ENCODE measurements at places on chromosomes 2 and 18.
A peak's percentile ranks its signal among the peaks of the same experiment; 100 is the strongest.

GRCh38 chr2:47595687-47596086, 187.3 kb upstream of the MSH6 start:
- DNase-seq: no peak

DNA sequence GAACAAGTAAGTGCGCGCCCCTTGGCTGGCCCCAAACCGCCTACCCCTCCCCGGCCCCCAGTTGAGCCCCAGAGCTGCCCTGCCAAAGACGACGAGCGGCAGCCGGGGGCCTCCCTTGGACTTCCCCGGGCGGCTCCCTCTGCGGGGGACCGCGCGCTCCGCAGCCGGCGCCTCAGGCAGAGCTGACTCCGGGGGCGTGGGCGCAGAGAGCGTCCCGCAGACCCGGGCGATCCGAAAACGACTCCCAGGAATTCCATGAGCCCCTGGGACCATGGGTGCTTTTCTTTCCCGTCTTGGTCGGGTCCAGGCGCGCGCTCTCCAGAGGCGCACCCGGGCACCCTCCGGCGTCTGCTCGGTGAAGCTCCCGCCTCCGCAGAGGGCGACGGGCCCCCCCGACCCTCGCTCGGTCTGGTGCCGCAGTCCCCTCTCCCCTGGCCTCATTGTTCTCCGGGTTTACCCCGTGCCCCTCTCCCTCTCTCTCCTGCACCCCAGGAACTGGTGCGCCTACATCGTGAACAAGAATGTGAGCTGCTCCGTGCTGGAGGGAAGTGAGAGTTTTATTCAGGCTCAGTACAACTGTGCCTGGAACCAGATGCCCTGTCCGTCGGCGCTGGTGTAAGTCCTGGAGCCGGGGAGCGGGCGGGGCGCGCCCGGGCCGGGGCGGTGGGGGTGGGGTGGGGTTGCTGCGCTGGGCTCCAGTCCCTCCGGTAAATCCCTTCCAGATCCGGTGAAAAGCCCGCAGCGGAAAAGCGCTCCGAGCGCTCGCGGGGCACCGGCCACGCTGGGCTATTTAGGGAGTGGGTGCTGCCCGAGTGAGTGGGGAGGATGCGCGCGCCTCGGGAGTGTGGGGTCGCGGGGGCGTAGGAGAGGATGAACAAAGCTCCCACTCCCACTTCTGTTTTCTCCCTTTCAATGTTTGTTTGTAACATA, 776 bp downstream of the EMILIN2 start:
- peak; percentile 45 for DNase-seq

DNA sequence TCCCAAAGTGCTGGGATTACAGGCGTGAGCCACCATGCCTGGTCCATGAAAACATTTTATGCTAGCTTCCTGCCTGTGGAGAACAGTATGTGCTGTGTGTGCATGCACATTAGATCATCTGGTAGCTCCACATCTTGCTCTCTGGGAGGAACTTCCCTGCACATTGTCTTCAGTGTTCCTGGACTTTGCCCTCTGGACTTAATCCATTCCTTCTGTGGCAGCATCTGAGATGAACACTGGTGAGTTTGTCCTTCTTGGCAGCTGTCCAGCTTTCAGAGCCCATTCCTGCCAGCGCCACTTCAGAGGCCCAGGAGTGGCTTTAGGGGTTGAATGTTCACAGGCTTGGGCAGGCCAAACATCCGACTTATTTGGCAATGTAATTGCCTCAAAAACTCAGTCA, 65.2 kb downstream of the POU3F3 start:
- DNase-seq: no peak

GRCh38 chr2:216624251-216624650, 9.0 kb upstream of the IGFBP2 start:
- no peak for DNase-seq

DNA sequence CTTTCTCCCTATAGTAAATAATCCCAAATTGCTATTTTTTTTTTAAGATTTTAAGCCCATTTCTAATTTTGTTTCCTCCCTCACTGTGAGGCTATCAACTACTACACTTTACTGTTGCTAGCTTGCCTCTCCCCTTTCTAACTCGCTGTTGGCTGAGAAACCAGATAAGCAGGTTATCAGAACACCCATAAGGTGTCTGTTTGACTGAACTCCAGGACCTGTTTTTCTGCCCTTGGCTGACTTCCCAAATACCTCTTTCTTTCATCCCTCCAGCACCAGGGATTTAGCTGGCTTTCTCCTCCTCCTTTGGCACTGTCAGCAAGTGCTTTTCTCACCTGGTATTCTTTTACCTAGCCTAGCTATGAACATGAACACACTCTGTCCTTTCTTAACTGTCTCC, 11.1 kb downstream of the TRAK2 start:
- no peak for DNase-seq

- DNase-seq: peak; percentile 43
These were observed 732 bp upstream of the ANXA4 start for GRCh38 chr2:69741229-69741574.

GRCh38 chr2:97741251-97741650, 27.9 kb downstream of the ZAP70 start:
- DNase-seq: no peak

DNA sequence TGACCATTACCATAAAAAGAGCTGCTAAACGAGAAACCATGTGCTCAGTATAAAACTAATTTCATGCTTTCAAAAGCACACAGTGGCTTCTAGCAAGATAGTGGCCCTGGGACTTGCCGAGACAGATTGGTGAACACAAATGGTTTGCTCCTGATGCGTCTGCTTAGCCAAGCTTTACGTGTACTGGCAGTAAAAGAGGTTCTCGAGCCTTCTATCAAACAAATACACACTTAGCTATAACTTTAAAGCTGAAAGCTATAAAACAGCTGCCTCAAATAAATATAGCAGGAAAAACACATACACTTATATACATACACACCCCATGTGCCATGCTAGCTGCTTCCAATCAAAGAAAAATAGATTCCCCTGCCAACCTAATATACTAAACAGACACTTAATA, 117.0 kb downstream of the ZNF385B start:
- no peak for DNase-seq

DNA sequence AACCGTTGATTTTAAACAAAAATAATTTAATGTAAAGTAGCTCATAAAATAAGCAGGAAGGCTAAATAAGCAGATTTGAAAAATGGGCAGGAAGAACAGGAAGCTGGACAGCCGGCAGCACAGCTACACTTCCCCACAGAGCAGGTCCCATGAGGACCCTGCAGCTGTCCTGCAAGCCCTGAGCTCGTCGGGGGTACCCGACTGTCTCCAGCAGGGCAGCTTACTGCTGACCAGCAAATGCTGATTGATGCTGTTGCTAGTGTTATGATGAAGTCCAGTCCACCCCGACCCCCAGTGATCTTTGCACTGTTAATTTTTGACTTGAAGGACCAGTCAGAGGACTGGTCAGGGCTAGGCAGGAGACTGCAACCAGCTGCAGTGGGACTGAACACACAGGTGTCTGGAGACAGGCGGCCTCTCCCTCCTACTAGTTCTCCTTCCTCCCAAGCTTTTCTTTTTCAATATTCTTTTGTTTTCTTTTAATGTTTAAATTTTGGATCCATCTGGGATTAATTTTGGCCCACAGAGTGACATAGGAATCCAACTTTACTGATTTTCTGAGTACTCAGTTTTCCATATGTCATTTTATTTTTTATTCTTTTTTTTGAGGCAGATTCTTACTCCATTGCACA, 27.7 kb downstream of the POLE4 start:
- DNase-seq: no peak

DNA sequence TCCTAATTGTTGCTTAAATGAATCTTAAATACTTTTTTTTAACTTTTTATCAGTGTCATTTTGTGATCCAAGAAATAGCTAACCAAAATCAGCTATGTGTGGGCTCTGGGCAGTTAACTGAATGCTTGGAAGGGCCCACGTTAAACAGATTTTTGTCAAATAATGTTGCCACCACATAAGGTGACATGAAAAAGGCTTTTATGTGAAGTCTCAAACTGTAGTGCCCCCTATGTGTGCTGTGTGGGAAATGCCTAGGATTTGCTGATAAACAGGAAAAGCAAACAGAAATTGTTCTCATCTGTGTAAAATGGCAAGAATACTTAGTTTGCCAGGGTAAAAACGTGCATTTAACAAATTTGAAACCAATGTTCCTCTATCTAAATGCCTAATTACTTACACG, 242.2 kb downstream of the ZNF516 start:
- no peak for DNase-seq

DNA sequence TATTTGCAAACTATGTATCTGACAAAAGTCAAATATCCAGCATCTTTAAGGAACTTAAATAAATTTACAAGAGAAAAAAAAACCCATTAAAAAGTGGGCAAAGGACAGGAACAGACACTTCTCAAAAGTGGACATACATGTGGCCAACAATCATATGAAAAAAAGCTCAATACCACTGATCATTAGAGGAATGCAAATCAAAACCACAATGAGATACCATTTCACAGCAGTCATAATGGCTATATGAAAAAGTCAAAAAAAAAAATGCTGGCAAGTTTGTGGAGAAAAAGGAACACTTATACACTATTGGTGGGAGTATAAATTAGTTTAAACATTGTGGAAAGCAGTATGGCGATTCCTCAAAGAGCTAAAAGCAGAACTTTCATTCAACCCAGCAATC, 130.3 kb upstream of the LHCGR start:
- DNase-seq: no peak

GRCh38 chr2:58435246-58435645, 194.1 kb upstream of the FANCL start:
- no peak for DNase-seq

DNA sequence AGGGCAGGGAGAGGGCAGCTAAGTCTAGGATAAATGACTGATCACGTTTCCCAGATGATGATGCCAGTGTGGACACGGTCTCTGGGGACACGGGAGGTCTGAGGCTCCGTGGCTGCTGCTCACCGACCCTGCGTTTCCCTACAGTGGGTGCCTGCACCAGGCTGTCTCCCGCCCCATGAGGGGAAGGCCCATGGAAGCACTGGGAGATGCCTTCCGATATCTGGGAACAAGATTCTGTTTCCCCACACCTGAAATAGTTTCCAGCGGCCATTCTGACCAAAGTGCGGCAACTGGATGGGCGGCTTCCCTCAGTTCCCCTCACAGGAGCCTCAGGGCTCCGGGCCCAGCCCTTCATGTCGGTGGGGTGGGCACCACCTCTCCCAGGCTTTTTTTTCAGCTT, 83.1 kb downstream of the EDAR start:
- DNase-seq: no peak

DNA sequence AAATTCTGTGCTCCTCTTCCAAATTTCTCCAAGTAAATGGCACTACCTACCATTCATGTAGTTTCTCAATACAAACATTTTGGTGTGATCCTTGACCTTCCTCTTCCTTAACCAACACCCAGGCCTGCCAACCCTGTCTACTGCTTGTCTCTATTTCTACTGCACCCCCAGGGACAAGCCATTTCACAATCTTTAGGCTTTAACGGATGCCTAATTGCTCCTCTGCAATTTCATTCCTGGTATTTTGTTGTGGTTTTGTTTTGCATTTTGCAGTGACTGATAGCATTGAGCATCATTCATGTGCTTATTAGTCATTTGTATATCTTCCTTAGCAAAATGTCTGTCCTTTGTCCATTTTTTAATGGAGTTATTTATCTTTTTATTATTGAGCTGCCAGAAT, 10.0 kb downstream of the FAP start:
- DNase-seq: no peak
